ENCODE measurements at places on chromosomes 7 and 10.

GRCh38 chr10:101566333-101567164 is 21.5 kb downstream of the POLL start:
- DNase-seq, result no peak

GRCh38 chr10:42637142-42637541 is 1.2 kb downstream of the ZNF33B start:
- no peak for DNase-seq

GRCh38 chr10:71812016-71812912 is 38.8 kb downstream of the PSAP start:
- peak; percentile 77 for DNase-seq

DNA sequence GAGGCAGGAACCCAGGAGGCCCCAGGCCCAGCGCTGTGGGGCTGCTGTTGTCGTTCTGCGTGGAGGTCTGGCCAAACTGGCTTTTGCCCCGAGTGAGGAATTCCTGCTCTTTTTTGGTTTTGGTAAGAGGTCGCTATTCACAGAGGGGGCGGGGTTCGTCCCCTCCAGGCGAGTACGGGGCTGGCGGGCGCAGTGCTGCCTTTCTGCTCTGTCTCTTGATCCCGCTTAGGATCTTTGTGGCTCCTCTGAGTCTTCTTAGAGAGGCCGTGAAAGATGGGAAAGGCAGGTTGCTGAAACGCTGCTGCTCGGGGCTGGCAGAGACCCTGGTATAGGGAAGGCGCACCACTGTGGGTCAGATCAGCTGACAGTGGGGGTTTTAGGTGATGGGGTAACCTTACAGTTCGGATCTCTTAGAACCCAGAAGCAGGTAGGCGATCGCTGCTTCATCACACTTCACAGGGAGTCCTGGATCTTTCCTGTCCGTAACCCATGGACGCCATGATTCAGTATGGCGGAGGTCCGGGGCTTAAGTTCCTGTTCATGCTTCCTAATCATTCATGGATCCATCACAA is 136.7 kb downstream of the KIF20B start:
- DNase-seq, result no peak

DNA sequence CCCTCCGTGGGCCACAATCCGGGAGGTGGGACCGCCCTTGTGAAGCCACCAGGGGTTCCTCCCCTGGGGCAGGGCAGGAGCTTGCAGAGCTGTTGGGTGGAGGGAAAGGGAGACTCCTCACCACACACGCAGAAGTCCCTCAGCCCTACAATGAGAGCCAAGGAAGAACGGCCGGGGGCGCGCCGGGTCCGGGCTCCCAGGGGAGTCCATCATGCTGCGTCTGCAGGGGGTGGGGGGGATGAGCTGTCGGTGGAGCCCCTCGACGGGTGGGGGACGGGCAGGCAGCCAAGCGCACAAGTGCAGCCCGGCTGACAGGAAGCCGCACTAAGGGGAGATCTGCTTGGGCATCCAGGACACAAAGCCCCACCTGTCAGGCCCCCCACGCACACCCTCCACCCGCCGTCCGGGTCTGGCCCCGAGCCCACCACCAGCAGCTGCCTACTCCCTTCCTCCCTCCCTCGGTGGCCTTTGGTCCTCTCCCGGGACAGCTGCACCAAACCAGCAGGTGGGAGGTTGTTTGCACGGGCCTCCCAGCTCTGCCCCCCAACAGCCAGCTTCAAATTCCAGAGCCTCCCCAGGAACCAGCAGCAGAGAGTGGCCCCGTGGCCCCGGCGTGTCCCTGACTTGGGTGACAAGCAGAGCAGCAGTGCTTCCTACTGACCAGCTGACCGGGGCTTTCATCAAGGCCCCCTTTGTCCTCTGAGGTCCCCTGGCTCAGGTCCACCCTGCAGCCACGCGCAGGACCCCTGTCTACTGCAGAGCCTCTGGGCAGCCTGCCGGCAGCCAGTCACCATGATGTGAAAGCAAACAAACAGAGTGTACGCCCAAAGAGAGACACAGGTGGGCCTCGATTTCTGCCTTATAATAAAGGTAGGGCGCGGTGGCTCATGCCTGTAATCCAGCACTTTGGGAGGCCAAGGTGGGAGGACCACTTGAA is 50.3 kb downstream of the HIP1 start:
- DNase-seq, result no peak

DNA sequence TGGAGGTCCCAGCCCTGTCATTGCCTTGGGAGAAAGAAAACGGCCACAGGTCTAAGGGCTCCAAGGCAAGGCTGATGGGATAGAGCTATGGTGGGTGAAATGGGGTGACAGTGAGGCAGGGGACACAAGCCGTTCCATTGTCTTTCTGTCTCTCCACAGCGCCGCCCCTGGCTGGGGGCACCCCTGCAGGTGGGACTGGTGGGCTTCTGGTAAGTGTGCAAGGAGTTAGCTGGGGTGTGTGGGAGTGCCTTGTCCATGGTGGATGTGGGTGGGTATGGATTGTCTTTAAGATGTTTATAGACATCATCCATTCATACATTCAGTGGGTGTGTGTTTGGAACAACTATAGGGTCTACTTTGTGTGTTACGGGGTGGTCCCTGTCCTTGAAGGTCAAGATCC is 7.5 kb downstream of the SFXN3 start:
- no peak for DNase-seq

GRCh38 chr7:30879139-30880124 is 32.2 kb upstream of the AQP1 start:
- DNase-seq, result no peak

- DNase-seq, result peak; percentile 15
Observed at GRCh38 chr7:116591202-116592040, 66.6 kb downstream of the CAV1 start.

GRCh38 chr7:800692-801091 is 31.6 kb upstream of the SUN1 start:
- DNase-seq, result no peak

DNA sequence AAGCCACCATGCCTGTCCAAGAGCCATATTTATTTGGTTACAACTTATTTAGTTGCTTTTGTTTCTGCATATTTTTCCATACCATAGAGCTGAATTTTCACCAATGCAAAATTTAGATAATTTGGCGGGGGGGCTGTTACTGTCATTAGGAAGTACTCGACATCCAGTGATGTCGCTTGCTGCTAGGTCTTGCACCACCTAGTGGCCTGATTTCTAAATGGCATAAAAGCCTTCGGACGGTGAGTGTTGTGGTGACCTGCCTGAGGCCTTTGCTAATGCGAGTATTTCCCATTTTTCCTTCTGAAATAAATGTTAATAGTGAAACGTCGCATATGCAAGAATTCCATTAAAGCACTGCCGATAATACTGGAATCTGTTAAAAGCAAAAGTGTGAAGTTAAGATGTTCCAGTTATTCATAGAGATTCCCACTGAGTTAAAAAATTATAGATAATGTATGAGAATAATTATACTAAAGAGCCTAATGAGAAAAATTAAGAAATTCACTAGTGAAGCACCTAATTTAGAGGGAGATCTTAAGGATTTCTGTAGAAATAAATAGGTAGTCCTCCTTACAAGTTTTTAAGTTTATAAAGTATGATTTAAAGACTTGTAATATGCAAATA is 86.1 kb upstream of the DNAJB6 start:
- DNase-seq, result peak; percentile 72

GRCh38 chr7:122339145-122339904 is 34.8 kb upstream of the FEZF1 start:
- no peak for DNase-seq

- DNase-seq, result no peak
Observed at GRCh38 chr10:71909399-71910083, 54.7 kb upstream of the CHST3 start.

DNA sequence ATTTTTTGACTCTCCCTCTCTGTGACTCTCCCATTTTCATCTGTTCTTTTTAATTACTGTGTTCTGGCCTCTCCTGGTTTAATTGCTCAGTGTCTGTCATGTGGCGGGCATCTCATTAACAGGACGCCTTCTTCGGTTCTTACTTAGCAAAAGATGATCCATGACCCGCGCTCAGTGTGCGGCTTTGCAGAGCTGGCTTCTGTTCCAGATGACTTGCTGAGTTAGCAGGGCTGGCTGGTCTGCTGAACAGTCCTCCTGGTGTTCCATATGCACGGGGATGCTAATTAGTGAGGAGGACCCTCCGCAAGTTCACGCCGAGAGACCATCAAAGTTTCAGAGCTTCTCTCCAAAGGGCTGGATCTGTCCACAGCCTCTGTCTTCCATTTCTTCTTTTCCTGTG is 258.6 kb upstream of the MKI67 start:
- no peak for DNase-seq

DNA sequence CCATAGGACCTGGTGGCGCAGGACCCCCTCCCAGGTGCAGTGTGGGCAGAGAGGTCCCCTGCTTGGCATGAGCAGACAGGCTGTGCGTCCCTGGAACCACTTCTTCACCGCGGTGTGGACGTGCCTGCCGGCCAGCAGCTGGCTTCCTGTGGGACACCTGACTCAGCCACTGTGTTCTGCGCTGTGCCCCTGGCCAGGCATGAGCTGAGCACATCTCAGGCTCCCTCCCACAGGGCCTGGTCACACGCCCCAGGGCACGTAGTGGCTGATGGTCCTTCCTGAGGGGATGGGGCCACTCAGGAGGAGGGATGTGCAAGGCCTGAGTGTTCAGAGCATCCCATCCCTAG is 3.5 kb upstream of the DEPP1 start:
- no peak for DNase-seq

DNA sequence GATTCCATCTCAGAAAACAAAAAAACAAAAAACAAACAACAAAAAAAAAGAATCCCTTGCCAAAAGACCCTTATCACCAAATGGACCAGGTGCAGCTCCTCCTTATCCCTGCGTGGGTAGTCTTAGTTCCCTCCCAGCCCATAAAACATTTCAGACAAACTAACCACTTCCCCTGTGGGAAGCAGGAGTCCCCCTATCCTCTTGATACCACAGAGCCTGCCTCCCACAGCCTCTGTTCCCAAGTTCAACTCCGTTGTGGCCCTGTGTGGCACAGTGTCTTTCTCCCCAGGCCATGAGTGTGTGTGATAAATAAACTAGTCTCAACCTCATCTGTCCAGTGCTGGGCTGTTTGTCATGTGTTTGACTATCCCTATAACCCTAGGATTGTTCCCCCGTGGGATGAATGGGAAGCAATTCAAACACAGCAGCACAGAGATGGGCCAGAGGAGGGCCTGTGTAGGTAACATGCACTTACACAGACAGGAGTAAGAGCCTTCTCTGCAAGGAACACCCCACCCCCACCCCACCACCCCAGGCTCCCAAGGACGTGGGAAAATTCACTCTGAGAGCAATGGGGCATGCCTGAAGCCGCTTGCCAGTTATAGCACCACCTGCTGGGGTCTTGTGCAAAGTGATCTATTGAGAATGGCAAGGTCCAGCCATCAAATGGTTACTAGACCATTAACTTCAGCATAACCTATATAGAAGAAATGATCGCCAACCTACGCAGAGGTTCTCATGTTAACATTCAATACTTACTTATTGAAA is 147.1 kb upstream of the GHITM start:
- no peak for DNase-seq

- DNase-seq, result no peak
Observed at GRCh38 chr7:125878988-125879387, 949.4 kb upstream of the POT1 start.

GRCh38 chr7:122068999-122069398 is 75.0 kb downstream of the AASS start:
- DNase-seq, result no peak

- no peak for DNase-seq
Observed at GRCh38 chr7:117837841-117838240, 35.4 kb downstream of the CTTNBP2 start.

GRCh38 chr10:24680647-24681524 is 42.8 kb downstream of the ARHGAP21 start:
- no peak for DNase-seq

DNA sequence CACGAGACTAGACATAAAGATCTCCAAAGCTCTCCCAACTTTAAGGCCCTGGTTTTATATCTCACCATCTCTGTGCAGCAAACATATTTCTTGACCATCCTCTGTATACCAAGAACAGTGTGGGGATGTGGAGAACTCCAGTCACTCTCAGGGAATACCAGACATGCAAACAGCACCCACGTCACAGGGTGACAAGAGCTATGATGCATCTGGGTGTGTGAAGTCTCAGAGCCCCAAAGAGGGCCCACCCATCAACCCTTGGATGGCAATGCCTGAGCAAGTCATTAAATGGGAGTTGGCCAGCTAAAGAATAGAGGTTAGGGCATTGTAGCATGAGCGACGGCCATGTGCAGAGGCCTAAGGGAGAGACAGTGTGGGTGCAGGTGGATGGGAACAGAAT is 373.5 kb upstream of the BMPER start:
- DNase-seq, result no peak

- DNase-seq, result no peak
Observed at GRCh38 chr10:76428551-76429367, 997.3 kb downstream of the LRMDA start.

DNA sequence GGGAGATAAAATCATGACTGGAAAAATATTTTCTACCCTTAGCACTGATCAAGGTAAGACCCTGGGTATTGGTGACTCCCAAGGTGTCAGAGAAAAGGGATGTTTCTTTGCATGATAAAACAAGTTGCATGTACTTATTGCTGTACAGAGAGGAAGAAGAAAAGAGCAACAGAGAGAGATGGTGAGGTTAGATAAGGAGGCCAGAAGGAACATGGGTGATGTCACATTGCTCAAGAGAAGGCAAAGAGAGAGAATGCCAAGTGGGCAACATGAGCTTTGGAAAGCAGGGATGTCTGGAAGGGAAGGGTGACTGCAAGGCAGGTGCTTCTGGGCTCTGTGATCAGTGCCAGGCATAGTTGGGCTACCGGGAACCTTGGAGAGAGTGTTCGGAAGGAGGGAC is 65.1 kb upstream of the ADARB2 start:
- DNase-seq, result no peak

GRCh38 chr10:102856758-102857424 is 2.8 kb downstream of the BORCS7 start:
- DNase-seq, result no peak

- no peak for DNase-seq
Observed at GRCh38 chr7:50436133-50436806, 13.9 kb downstream of the FIGNL1 start.

DNA sequence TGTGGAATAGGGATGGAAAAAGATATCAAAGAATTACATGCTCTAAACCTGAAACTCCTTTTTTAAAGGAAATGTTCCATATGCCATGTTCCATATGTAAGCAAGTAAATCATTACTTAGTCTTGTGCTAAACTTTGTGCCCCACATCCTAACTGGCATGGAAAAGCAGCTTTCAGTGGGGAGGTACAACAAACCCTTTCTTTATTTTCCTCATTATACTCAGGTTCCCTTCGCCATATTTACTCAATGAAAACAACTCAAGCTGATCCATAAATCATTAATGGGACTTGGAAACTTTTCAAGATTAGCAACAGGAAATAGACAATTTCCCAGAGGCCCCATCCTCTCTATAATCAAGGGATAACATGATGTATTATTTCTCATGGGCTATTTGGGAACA is 56.0 kb downstream of the GSAP start:
- DNase-seq, result no peak

GRCh38 chr10:110273474-110273873 is 31.2 kb downstream of the SMNDC1 start:
- peak; percentile 17 for DNase-seq

DNA sequence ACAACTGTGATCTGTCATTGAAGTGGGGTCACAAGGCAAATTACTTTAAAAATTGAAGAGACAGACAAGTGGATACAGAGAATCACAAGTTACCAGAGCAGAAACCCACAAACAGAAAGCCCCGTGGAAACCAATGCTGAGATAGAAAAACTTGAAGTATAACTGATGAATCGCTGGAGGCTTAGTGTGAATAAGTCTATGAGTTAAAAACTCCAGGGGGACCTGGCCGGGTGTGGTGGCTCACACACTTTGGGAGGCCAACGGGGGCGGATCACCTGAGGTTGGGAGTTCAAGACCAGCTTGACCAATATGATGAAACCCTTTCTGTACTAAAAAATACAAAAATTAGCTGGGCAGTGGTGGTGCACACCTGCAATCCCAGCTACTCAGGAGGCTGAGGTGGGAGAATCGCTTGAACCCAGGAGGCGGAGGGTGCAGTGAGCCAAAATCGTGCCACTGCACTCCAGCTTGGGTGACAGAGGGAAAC is 69.7 kb upstream of the ZNRF2 start:
- DNase-seq, result no peak
